Stimulated activated naive CD4-positive, alpha-beta T cell (primary cell): ENCODE measurements at places on chromosomes 2 and 18.

GRCh38 chr2:20515290-20516220, 68.7 kb downstream of the RHOB start:
- no peak for DNase-seq

DNA sequence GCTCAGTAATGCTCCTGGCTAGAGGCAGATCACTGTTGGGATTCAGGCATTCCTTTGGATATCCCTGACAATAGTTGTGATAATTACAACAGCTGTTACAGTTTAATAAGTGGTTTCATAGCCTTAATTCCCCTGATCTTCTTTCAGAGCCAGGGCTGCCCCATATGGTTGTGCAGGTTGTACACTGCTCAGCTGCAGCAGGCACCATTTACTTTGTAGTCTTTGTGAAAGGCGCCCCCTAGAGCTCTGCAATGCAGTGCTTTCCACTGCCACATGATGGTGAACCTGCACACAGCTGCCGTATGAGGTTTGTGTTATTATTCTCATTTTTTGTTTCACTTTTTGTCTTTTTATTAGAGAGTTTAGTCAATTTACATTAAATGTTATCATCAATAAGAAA, 239.1 kb downstream of the KCNS3 start:
- no peak for DNase-seq

GRCh38 chr18:10490401-10491165, 35.2 kb upstream of the NAPG start:
- DNase-seq = peak; percentile 39

GRCh38 chr2:73013936-73014335, 57.6 kb downstream of the SFXN5 start:
- no peak for DNase-seq

DNA sequence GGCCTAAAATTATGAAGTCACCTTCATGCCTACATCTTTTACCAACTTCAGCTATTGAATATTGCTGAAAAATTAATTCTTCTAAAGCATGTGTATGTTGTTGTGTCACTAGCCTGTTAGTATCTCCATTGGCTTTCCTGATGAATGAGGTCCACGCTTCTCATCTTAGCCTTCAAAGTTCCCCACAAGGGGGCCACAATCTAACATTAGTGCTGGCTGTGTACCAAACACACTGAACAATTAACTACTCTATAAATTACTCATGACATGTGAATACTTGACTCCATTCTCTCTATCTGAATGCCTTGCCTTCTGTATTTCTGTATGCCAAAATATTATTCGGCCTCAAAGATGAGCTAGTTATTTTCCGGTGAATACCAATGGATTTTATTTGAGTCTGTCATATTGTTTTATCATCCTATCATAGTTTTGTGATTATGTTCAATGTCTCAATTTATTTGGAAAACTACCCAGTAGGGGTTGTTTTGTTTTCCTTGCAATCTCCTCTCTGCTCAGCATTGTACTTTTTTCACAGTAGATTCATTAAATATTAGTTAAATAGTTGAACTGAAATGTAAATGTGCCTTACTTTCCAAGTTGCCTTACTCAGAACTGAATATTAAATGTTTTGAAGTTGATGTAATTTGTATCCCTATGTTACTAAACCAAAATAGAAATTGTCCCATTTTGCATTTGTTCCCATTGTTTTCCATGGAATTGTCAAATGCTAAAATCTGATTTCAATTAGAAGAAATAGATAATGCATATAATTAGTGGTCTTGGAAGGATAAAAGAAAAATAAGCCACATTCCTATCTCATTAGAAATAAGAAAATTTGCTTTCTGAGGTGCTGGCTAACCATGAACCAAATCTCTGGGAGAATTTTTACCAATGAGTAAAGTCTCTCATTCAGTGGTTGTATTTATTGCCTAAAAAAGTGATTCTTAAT, 208.4 kb upstream of the COL3A1 start:
- no peak for DNase-seq

- peak; percentile 71 for DNase-seq
Measured at GRCh38 chr2:28958689-28959088, 22.4 kb upstream of the TOGARAM2 start.

GRCh38 chr2:238321467-238321866, 1.1 kb downstream of the TRAF3IP1 start:
- DNase-seq = no peak

- DNase-seq = peak; percentile 14
Measured at GRCh38 chr2:46657042-46657504, 177.7 kb downstream of the TMEM247 start.

DNA sequence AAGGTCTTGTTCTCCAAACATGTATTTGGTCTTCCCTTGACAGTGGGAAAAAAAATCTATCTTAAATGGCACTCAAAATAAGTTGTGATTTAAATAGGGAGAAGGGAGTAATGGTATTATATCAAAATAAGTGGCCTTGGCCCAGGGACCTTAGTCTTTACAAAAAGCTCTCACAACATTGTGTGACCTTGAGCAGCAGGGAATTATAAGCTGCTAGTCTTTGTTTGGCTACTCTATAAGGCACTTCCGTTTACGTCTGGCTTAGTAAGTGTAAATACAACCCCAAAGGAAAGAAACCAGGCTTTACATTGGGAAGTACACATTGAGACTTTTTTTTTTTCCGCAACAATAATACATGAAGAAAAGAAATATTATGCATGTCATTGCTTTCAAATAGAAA, 734.0 kb upstream of the LINC00305 start:
- DNase-seq = no peak

DNA sequence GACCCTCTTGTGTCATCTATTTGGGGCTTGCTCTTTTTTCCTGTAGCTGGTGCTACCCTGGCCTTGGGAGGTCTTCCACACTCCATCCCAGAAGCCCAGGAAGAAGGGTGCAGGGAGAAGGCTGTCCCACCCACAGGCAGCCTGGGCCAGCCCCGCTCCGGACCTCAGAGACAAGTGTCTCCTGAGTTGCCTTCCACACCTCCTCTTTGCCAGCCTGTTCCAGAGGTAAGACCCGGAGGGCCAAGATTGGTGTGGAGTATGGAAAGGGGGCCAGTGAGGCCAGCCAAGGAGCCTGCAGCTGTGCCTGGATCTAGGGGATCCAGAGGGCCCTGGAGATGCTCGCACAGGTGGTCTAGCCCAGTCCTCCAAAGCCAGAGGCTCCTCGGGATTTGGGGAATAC, 40.5 kb downstream of the ST8SIA5 start:
- no peak for DNase-seq

DNA sequence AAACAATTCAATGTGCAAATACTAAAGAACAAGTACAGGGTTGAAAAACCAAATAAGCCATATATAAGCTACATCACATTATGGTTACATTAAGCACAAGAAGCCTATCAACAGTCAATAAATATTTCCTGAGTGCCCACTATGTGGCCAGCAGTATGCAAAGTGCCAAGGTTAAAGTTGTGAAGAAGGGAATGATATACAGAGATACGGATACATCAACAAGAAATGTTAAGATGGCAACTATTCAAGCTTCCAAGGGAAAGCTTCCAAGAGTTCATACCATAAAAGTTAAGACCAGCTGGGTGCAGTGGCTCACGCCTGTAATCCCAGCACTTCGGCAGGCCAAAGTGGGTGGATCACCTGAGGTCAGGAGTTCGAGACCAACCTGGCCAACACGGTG, 14.0 kb downstream of the DYM start:
- DNase-seq = no peak

- no peak for DNase-seq
Measured at GRCh38 chr18:2857491-2858131, 10.8 kb downstream of the EMILIN2 start.

DNA sequence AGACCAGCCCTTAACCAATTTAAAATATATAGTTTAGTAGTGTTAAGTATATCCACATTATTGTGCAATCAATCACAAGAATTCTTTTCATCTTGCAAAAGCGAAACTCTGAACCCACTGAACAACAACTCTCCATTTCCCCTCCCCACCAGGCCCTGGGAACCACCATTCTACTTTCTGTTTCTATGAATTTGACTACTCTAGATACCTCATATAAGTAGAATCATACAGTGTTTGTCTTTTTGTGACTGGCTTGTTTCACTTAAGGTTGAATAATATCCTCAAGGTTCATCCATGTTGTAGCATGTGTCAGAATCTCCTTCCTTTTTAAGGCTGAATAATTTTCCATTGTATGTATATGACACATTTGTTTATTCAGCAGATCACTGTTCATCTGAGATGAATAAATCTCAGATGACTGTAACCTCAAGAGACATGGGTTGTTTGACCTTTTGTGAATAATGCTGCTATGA, 8.1 kb upstream of the SOS1 start:
- peak; percentile 75 for DNase-seq

DNA sequence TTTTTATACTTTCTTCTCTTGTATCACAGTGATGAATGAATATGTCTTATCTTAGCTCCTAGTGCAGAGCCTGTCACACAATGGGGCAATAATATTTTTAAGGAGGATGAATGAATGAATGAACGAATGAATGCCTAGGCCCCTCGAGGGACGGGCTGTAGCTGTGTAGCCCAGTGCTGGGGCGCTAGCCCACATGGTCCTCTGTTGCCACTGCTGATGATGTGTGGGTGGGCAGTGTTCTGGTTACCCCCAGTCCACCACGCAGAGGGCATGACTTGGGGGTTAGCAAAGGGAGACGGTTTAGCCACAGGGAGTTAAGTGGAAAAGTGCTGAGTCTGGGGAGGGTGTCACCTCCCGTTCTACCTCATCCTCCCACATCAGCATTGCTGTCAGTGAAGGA, 134.2 kb downstream of the SMAD7 start:
- no peak for DNase-seq

DNA sequence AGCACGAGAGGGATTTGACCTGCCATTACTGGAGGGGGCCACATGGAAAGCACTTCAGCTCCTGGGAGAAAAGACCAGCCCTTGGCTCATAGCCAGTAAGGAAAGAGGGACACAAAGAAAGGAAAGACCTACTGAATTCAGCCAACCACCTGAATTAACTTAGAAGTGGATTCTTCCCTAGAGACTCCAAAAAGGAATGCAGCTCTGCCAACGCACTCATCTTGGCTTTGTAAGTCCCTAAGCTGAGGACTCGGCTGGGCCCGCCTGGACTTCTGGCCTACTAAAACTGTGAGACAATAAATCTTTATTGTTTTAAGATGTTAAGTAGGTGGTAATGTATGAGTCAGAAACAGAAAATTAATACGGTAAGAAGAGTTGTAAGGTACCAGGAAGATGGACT, 11.5 kb downstream of the ATF2 start:
- no peak for DNase-seq

DNA sequence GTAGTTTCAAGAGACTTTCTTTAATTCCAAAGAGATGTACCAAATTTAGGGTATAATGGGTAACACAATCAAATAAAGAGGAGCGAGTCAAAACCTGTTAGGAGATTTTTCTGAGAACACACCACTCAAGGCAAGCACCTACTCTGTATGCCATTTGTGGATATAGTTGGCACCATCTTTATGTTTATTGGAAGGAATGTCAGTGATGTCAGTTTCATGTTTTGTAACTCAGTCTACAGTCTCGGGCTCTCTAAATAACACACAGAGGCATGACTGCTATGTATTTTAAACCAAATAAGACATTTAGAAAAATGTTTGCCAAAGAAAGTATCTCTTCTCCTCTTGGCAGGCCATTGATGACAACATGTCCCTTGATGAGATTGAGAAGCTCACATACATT, 59.7 kb downstream of the CPS1 start:
- no peak for DNase-seq

DNA sequence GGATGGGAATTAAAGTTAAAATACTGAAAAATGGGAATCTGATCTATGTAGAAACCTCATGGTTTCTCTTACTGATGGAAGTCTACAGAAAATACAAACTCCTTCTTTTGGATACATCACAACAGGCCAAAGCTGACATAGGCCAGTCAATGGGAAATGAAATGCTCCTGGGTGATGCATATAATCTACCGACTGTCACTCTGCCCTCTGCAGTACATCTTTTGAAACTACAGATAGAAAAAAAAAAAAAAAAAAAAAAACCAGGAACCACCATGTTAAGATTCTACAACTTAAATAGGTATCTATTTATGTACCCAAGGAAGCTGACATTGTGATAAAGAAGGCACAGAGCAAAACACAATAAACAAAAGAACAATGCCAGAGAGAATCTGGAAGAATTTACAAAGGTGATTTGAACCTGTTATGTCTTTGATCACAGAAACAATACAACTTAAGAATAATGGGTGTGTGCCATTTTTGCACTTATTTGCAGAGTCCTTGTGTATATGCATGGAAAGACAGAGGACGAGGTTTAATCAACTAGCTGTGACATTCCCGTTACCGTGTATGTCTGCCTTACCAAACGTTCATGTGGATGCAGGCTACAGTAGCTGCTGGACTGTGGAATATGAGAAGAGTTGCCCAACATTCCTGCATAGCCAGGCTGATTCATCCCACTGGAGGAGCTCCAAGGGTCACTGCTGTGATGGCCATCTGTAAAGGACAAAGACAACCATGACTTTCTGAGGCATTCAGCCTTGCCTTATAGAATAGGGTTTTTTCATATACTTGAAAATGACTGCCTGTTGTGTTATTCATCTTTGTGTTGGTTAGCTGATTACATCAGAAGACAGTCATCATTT, 312.7 kb downstream of the TCF4 start:
- DNase-seq = no peak

DNA sequence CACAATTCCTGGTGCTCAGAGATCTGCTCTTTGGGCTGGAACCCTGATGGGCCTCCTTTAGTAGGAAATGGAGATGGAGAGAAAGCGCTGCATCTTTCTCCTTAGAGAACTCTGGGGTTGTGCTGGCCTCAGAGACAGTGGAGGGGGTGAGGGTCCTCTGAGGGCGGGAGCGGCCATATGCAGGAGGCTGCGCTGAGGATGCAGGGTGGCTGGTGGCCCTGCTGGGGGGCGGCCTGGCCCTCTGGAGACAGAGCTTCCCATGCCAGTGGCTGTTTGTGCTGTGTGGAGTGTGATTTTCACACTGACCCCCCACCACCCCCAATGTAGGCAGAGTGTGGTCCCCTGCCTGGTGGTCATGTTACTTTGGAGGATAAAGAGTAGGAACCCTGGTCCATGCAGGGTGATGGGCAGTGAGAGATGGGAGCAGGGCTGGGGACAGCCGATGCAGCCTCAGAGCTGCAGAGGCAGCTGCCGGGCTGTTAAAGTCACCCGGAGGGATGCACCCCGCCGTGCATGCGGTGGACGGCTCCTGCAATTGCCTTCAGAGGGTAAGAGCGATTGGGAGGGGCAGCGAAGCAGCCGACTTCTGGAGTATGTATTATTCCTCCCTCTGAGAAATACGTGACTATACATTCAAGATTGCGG, 194.6 kb downstream of the FAM210A start:
- DNase-seq = no peak

DNA sequence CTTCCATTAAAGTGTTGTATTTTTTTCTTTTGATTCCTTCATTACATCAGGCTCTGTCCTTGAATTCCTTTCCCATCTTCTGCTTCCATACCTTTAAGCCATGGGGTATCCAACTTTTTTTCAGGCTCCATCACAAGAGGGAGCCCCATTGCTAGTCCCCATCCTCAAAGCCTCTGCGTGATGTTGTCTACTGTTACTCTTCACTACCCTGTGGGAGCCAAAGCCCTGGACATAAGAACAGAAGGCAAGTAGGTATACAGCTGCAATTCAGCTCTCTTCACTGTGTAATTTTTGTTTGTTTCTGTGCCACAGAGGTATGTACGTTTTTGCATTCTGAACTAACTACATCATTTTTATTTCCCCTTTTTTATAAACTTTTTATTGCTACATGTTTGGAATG, 36.6 kb upstream of the CCNYL1 start:
- DNase-seq = no peak
